ENCODE measurements at places on chromosomes 5 and 9.

DNA sequence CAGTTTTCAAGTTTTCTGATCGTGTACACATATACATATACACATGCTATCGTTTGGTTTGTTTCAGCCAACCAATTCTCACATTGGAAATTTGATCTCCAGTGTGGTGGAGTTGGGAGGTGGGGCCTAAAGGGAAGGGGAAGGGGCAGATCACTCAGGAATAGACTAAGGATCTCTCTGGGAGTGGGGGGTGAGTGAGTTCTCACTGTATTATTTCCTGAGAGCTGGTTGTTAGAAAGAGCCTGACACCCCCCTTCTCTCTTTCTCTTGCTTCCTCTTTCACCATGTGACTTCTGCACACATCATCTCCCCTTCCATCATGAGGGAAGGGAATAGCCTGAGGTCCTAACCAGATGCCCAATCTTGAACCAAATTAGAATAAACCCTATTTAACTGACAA, 551.7 kb downstream of the MAT2B start:
- DNase-seq, result no peak

DNA sequence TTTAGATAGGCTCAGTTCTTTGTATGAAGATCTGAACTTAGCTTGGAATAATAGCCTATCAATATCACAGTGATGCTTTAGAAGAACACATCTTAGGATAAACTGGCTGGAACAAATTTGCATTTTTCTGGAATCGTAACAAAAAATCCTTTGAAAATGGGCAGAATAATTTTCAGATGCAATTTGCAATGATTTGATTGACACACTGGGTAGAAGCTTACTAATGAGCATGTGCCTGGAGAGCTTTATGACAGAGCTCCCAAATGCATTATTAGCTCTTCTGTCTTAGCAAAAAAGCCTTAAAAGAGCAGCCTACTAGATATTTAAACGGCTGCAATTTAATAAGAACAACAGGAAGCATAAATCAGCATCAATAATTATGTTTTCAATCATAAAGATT, 76.8 kb upstream of the TXNDC8 start:
- no peak for DNase-seq

DNA sequence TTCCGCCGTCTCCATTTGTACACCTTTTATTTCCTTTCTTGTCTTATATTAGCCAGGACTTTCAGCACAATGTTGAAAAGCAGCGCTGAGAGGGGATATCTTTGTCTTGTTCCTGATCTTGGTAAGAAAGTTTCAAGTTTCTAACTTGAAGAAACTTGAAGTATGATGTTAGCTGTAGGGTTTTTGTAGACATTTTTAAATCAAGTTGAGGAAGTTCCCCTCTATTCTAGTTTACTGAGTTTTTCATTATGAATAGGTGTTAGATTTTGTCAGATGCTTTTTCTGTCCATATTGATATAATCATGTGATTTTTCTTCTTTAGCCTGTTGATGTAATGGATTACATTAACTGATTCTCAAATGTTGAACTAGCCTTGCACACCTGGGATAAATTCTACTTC, 425.7 kb downstream of the PIK3R1 start:
- no peak for DNase-seq

DNA sequence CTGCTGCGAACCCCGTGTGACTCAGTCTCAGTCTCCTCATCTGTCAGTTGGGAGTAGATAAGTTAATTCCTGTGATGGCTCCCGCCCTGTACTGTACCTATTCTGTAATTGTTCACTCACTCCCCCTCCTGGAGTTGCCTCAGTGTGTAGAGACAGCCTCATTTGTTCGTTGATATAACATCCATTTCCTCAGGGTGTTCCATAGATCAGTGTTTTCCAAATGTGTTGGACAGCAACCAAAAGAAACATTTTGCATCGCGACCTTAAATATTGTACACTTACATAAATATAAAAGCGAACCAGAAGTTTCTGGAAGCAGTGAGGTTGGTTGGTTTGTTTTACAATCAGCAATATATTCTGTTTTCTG, 698 bp downstream of the NFX1 start:
- DNase-seq, result no peak

DNA sequence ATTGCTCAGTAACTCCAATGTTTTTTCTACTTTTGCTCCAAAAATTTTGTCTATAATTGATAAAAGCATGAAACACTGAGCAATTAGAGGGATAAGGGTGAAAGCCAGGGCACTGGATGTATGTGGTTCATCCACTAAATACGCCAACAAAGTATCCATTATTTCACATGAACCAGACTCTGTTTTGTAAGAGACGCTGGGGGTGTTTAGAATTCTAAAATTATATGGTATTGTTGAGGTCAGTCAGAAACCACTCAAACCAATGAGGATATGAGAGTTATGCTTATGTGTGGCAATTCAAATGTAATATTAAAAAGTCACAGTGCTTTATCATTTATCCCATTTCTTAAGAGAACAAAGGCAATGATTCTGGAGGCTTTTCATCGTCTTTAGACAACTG, 220.2 kb downstream of the EFNA5 start:
- DNase-seq, result no peak

- DNase-seq, result no peak
Observed at GRCh38 chr9:114107286-114108001, 8.4 kb upstream of the KIF12 start.

DNA sequence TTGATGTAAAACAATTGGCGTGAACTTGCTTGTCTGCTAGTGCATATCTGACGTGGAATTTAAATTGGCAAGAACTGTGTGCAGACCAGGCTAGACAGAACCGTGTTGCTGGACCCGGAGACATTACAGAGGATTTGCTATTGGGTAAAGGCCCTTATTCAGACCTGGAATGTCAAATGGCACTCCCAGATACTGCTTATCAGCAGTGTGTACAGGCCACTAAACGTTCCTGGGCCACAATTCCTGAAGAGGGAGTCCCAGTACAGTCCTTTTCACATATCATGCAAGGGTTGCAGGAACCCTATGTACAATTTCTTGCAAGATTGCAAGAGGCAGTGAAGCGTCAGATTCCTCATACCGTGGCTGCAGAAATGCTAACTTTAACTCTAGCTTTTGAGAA, 13.5 kb upstream of the MCCC2 start:
- no peak for DNase-seq

DNA sequence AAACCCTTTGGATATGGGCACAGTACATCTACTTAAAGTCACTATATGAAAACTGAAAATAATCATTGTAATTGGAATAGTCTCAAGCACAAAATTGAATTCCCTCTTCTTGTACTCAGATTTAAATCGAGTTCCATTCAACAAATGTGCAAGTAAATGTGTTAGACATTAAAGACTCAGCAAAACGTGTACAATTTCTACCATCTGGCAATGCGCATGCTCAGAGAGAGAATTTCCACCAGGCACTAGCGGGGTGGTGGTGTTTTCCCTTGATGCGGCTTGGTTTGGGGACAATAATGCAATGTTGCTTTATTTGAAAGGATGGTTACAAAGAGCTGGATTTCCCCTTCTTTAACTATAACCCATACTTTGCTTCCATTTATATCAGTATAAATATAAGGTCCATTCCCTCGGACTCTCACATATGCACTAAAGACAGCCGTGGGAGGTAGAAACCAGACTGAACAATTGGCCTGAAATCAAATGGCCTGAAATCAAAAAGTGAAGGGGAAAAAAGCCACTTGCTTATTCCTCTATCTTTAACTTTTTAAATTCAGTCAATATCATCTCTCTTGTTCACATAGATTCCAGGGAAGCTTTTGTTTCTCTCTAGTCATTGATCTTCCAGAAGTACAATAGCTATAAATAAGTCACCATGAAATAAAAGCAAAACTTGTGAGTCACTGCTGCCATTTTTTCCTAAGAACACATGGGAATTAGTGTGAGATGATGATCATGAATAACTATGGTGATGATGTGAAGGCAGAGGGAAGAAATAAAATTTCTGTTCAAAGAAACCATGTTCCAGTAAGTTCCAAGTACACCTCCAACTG, 59.2 kb downstream of the ADAMTS12 start:
- DNase-seq, result no peak

DNA sequence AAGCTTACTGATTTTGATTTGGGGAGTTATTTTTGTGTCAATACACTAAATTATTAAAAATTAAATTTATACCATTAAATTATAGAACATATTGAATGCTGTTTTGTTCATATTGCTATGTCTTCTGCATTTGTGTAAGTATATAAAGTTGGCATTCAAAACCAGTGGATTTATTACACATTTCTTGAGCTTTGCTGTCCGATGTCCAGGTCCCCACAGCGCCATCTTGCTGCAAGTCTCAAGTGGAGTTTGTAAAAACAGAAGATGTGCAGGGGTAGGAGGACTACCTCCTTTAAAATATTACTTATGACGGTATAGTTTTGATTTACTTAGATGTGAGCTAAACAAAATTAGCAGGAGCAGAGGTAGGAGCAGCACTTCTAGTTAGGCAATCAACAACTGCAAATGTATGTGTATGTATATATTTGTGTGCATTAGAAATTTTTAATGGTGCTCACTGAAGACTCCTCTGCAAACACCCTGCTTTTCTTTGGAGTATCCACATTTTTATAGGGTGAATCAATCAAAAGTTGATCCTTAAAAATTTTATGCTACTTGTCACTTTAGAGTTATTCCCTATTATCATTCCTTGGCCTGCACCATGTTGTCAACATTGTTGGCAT, 37.4 kb downstream of the CPEB4 start:
- DNase-seq, result peak; percentile 25
